Foreskin keratinocyte (primary cell): ENCODE measurements at places on chromosomes 3 and 15.

DNA sequence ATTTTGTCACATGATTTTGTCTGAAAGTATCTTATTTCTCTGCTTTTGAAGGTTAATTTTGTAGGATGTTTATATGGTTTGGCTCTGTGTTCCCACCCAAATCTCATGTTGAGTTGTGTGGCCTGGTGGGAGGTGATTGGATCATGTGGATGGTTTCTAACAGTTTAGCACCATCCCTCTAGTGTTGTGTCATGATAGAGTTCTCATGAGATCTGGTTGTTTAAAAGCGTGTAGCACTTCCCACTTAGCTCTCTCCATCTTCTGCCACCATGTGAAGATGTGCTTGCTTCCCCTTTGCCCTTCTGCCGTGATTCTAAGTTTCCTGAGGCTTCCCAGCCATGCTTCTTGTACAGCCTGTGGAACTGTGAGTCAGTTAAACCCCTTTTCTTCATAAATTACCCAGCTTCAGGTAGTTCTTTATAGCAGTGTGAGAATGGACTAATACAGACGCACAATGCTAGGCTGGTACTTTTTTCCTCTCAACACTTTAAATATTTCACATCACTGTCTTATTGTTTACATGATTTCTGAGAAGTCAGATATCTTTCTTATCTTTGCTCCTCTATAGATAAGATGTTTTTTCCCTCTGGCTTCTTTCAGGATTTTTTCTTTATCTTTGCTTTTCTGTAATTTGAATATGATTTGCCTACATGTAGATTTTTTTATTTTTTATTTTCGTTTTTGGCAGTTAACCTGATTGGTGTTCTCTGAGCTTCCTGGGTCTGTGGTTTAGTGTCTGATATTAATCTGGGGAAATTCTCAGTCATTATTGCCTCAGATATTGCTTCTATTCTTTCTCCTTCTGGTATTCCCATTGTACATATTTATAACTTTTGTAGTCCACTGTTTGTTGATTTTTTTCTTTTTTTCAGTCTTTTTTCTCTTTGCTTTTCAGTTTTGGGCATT lies 22.2 kb downstream of the BTD start:
- DNase-seq: no peak

- no peak for DNase-seq
Observed at GRCh38 chr15:80401456-80401855, 2.7 kb upstream of the ARNT2 start.

DNA sequence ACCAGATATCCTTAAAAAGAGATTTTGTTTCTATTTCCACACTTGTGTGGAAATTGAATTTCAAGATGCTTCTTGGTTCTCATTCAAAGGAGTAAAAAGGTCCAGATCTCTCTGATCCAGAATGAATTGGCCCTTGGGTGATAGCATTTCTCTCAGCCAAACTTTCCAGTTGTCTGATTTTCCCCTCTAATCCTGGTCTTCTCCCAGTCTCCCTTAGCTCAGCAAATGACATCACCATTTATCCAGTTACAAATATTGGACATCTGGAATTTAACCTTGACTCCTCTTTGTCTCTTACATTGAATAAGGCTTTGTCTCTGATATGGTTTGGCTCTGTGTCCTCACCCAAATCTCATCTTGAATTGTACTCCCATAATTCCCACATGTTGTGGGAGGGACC lies 10.2 kb upstream of the FGF7 start:
- no peak for DNase-seq

DNA sequence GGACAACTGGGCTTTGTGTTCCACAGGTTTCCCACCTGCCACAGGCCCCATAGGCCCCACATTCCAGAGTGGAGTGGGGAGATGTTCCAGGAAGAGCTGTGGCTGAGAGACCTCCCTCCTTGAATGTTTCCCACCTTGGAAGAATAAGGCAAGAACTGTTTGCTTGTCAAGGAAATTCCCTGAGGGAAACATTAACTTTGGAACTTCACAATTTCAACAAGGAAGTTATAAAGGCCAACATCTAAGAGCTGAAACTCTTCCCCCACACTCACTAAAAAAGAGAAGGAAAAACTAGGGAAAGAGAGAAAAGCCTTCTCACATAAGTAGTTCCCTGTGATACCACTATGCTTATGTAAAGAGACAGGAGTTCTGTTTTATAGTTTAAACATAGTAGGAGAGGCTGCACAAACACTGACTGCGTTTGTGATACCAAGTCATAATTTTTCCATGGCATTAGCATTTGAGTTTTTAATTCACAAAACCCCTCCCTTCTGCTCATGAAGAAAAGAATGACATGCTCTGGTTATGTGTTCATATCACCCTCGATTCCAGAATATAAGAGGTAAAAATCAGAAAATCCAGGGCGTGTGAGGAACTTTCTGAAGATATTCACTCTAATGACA lies 39.8 kb upstream of the SPRED1 start:
- DNase-seq: no peak

- DNase-seq: no peak
Observed at GRCh38 chr3:187000711-187001151, 70.4 kb downstream of the ST6GAL1 start.
